Breast epithelium (tissue), 4 donors: ENCODE measurements at places on chromosomes 2 and 18.

DNA sequence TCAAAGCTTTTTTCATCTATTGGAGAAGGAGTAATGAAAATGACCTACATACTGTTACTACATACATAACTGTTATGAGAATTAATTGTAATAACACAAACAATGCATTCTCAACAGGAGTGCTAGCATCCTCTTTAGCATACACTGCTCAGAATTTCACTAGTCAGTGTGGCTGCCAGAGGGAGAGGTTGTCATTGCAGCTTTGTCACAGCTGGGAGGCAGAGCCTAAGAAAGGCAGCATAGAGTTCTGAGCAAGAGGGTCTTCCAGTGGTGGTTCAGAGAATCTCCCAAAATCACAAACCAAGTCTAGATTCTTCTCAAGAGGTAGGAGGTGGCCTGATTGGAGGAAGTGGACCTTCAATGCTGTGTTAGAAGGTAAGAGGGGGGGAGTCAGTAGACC lies 286.7 kb upstream of the CYRIA start:
- no peak for DNase-seq

- DNase-seq: no peak
Observed at GRCh38 chr18:27400001-27400400, 214.9 kb upstream of the CHST9 start.

DNA sequence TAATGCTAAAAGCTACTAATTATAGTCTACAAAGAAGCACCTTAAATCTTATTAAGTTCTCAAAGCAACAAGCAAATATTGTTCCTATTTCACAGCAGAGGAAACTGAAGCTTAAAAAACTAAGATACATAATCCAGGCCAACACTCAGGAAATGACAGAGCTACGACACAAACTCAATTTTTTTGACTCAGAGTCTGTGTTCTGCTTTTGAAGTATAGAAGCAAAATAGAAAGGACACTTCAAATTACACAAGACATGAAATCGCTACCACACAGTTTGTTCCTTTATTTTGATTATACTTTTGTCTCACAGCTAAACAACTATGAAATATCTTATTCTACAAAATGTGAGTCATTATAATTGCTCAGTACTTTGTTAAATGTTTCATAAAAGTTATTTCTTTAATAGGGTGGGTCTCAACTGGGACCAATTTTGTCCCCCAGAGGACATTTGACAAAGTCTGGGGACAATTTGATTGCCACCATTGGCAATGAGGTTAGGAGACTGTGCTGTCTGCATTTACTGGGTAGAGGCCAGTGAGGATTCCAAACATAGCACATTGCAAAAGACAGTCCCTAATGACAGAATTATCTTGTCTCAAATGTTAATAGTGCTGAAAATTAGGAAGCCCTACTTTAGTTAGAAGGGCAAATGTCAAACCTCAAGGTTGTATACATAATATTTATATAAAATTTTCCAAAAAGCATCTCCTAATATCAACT lies 101.5 kb upstream of the GRB14 start:
- no peak for DNase-seq

GRCh38 chr2:1730015-1730927 lies 14.0 kb downstream of the PXDN start:
- DNase-seq: peak; percentile 17

DNA sequence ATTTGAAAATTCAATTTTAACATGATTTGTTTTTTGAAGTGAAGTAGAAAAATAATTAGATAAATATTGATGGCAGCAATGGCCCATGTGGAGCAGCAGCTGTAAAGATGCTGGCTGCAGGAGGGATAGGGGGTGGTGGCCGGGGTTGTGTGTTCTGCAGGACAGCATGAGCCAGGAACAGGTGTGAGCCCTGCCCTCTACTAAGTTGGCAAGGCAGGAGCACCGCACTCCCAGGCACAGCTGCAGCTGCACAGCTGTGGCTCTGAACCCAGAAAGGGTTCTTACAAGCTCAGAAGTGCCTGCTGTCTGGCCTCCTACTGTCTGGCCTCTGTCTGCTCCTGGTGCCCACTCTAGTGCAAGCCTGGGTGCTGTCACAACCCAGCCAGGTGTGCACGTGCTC lies 10.0 kb upstream of the DUSP19 start:
- DNase-seq: no peak

DNA sequence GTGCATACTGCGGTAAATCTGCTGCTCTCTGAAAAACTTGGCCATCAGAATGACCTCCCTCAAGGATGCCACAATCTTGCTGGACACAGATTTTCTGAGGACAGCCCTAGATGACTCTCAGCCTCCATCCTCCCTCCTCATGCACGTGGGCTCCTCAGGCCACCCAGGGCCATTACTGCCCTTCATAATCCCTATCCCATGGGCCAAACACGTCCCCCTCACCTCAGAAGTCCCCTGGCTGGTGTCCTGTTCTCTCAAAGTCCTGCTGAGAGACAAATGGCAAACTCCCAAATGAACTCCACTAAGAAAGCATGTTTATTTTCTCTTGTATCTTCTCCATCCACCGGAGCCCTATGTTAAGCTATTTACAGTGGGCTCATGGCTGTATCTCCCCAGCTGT lies 125.7 kb downstream of the MRO start:
- no peak for DNase-seq

- no peak for DNase-seq
Observed at GRCh38 chr2:78553866-78554647, 471.4 kb upstream of the REG3G start.

DNA sequence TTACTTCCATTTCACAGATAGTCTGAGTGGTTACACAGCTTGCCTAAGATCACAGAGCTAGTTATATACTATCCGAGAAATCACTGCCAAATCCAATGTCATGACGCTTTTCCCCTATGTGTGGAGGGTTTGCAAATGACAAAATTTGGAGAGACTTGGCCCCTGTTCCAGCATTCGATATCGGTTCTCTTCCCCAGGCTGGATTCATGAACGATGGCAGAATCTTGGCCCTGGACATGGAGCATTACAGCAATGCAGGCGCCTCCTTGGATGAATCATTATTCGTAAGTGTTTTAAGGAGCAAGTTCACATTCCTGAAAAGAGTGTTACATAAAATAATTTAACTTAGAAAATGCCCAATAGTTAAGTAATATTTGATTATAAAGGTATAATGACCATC lies 55.1 kb downstream of the AOX1 start:
- DNase-seq: no peak

DNA sequence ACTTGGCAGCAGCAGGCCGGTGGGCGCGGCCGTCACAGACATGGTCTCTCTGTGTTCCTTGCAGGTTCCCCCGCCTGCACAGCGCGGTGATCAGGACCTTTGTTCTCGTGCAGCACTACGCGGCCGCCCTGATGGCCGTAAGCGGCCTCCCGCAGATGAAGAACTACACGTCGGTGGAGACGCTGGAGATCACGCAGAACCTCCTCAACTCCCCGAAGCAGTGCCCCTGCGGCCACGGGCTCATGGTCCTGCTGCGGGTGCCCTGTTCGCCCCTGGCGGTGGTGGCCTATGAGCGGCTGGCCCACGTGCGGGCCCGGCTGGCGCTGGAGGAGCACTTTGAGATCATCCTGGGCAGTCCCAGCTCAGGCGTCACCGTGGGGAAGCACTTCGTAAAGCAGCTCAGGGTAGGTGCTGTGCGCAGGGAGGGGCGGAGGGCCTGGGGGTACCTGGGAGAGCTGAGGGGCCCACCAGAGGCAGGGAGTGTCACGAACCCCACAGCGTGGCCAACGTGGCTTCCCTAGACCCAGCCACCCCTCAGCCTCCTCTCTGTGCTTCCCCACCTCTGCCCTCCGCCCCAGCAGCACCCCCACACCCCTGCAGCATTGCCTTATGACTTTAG lies 59.3 kb downstream of the NTSR2 start:
- no peak for DNase-seq

DNA sequence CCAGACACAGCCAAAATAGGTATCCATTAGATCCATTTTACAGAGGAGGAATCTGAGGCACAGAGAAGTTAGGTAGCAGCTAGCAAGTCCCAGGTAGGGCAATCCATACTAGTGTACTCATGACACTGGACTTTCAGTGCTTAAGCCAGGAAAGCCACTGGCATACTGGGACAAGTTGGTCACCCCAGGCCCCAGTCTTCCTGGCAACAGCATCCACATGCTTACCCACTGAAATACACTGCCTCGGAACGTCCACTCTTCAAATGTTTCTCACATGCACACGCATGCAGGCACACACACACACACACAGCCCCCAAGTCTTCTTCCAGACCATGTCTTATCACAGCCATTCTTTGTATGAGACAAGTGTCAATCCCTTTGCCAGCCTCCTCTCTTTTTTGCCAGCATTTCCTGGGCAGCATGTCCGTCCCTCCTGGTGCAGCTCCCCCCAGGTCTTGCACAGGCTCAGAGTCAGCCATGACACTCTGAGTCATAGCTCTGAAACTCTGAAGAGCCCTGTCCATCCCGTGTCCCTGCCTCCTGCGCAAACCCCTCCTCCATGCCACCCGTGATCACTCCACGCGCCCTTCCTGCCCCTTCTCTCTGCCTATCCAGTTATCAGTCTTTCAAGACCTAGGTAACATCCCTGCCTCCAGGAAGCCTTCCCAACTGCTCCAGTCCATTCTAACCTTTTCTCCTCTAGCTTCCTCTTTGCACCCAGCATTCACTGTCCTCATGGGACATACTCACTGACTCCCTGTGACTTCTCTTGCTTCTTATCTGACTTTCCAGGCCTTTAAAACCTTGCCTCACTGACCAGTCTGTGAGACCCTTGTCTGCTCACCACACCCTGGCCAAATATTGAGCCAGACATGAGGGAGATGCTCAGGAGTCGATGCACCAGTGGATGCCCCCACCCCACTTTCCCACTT lies 10.9 kb upstream of the TEX261 start:
- no peak for DNase-seq

DNA sequence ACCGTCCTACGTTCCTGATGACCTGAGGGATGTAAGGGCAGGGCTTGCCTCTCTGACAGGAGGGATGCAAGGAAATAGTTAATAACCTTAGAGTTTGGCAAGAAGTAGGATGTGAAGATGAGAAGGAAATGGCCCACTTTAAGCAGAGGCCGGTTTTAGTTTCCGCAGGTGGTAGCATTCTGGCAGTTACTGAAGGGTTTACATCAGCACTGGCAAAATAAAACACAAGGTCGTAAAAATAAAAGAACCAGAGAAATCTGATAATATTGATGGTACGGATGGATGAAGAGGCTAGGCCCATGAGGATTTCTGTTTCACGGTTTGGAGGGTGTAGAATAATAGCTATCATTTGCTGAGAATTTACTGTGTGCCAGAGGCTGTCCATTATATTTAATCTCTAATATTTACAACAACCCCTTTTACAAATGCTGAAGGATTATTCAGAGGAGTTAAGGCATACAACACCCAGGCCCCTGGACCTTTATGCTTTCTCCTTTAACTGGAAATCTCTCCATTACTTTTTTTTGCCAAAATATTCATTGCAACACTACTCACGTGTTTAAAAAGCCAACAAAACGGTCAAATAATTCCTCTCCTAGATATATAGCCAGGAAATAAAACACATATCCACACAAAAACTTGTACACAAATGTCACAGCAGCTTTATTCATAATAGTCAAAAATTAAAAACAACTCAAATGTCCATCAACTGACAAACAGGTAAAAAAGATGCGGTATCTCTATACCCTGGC lies 28.5 kb downstream of the DAPL1 start:
- DNase-seq: no peak

- DNase-seq: no peak
Observed at GRCh38 chr2:241843321-241844065, 15.2 kb downstream of the PDCD1 start.

DNA sequence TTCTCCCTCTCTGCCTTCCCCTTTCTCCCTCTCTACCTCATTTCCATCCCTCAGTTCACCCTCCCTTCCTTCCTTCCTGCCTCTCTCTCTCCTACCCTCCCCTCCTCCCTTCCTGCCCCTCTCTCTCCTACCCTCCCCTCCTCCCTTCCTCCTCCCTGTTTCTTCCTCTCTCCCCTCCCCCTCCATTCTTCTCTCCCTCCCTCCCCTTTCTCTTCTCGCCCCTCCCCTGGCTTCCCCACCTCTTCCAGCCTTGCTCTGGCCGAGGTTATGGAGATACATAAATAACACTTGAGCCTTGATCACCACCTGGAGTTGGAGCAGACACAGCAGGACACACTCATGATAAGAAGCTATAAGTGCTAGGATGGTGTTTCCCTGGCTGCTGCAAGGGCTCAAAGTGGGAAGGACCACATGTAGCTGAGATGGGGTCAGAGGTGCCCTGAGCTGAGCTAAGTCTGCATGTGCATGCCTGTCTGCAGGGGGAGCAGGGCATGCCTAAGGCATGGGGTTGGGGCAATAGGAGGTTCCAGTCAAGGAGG lies 326.1 kb upstream of the HS6ST1 start:
- no peak for DNase-seq

DNA sequence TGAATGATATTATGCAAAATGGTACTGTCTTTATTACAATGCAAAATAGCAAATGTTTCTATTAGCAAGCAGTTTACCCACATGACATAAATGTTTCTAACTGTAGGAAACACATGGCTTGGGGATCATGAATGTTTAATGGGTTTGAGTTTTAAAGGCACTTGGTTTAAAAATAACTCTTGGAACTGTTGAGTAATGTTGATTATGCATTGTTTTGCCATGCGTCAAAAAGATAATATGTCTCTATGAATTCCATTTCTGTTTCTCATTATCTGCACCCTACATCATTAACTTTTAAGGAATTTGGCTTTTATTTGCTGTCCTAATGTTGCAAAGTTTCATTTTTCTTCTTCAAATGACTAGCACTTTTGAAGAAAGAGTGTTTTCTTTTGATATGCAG lies 1355.5 kb downstream of the SUCLG1 start:
- no peak for DNase-seq

DNA sequence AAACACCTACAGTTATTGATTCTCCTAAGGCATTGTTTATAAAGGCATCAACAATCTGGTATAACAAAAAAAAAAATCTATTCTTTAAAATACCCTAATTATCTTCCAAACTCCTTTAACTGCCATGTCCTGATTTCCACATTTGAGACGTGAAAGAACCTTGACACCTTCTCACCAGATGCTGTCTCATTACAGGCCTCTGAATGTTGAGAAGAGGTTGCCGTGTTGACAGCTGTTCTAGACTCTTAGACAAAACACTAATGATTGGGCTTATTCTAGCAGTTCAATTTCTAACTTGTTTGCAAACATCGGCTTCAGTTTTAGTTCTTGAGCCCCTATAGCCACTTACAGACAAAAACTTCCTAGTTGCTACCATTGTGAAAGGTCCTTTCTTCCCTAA lies 988.8 kb downstream of the LRP1B start:
- no peak for DNase-seq

GRCh38 chr18:3821524-3821923 lies 371.6 kb downstream of the TGIF1 start:
- DNase-seq: no peak

GRCh38 chr2:71749671-71750101 lies 296.3 kb downstream of the DYSF start:
- no peak for DNase-seq

- no peak for DNase-seq
Observed at GRCh38 chr2:216312441-216312840, 59.8 kb downstream of the MARCHF4 start.

GRCh38 chr2:45739796-45740485 lies 88.5 kb downstream of the PRKCE start:
- DNase-seq: no peak

DNA sequence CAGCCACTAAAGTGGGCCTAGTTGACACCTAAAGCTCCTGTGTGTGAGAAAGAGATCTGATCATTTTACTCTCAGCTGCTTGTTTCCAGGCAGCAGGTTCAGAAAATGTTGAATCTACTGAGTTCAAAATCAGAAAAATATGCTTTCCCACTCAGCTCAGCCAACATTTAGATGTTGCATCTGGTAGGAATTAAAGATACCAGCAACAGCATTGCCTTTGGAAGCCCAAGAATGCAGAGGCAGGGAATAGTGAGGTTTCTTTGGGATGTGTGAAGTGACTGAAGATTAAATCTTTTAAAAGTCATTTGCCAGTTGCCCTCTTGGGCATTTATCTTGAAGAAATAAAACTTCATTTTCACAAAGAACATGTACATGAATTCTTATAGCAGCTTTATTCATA lies 33.9 kb upstream of the DOCK10 start:
- DNase-seq: no peak
